ENCODE measurements at places on chromosomes 5 and 9.
A peak's percentile ranks its signal among the peaks of the same experiment; 100 is the strongest.

- no peak for DNase-seq
These were observed 12.9 kb downstream of the GLDC start for GRCh38 chr9:6632516-6633183.

GRCh38 chr9:137311171-137311985, 9.3 kb upstream of the NRARP start:
- no peak for DNase-seq

GRCh38 chr5:144333336-144333920, 162.8 kb downstream of the KCTD16 start:
- peak; percentile 69 for DNase-seq

DNA sequence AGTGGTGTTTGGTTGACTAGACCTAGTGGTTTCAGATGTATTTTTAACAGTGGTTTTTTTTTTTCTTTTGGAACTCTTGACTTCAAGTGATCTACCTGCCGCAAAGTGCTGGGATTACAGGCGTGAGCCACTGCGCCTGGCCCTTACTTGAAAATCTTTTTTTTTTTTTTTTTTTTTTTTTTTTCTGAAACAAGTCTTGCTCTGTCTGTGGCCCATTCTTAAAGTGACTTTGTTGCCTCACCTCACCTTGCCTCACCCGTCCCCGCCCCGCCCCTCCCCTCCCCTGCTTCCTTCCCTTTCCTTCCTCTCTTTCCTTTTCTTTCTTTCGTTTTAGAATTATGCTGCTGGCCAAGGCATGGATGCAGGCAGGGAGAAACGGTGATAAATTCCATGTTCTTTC, 26.0 kb downstream of the GPBP1 start:
- DNase-seq = no peak

DNA sequence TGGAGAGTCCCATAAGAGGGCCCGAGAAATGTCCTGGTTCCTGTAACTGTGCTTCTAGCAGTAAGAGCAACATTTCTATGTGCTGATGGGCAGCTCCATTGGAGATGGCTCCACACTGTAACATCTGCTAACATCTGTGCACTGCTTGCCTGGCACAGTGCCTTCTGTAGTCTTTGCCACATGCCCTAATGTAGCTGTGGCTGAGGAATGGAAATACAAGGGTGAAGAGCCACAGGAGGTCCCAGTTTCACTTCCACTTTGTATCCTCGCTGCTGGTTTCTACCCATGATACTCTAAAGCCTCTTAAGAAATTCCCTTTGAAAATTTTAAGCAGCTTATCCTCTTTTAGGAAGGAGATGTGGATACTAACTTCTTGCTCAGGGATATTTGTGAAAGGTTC, 97.4 kb downstream of the HOMER1 start:
- no peak for DNase-seq

GRCh38 chr5:1524481-1524798, 680 bp upstream of the LPCAT1 start:
- DNase-seq = no peak

- no peak for DNase-seq
These were observed 2.3 kb downstream of the NTRK2 start for GRCh38 chr9:84671586-84672521.

GRCh38 chr9:125732562-125732961, 14.6 kb upstream of the PBX3 start:
- DNase-seq = no peak

DNA sequence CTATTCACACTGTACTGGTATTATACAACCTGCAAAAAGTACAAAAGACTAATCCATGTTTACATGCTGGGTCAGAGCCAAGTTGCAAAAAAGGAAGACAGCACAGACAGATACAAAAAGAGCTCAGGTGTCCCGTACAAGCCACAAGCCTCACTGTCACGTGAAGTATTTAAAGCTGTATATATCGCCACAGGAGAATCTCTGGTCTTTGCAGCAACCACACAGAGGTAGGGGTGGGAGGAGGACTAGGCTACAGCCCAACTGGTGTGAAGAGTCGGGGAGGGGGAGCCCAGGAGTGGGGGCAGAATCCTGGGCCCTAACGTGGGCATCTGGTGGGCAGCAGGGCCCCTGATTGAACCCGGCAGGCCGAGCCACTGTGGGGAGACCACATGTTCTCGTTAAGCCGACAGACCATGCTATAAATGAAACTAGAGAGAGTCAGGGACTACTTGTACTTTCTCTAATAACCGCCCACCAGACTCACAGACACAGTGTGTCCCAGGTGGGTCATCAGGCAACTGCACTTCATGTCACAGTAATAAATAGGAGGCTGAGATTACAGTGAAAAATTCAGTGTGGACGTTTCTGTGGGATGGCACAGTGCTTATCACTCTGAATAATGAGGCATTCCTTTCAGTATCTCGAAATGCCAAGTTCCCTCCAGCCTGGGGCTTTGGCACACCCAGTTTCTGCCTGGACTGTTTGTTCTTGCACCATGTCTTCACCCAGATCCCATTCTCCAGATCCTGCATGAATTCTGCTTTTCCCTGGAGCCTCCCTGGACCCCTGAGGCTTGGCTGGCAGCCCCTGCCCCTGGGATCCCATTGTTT, 79.3 kb upstream of the SH3PXD2B start:
- no peak for DNase-seq

DNA sequence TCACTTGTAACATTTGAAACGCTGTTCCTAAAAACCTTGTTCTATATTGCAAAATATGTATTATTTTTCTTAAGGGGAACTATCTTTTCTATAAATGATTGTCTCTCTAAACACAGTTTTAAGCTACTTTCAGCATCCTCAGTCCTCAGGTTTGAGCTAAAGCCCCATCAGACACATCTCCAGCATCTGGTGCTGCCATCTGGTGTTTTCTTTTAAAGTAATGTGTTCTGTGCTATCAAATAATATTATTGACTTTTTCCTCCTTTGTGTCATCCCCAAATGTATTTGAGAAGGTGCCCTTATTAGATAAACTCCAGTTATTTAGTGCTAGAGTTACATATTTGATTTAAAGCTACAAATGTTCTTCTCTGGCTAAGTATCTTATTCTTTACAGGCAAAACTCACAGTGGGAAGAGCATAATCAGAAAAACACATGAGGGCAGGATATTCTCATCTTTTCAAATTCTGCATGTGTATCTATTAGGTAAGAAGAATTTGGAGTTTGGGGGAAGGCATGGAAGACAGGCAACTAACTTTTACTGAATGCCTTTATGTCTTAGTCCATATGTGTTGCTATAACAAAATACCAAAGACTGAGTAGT, 27.5 kb downstream of the ZNF474 start:
- DNase-seq = peak; percentile 24

DNA sequence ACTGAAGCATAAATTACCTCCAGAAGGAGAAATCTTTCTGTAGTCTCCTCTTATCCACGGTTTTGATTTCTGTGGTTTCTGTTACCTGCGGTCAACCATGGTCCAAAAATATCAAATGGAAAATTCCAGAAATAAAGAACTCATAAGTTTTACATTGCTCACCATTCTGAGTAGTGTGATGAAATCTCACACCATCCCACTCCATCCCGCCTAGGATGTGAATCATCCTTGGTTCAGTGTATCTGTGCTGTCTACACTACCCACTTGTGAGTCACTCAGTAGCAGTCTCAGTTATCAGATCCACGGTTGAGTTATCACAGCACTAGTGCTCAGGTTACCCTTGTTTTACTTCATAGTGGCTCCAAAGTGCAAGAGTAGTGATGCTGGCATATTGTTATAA, 371.2 kb downstream of the NFIB start:
- DNase-seq = no peak

- DNase-seq = no peak
These were observed 2095.5 kb upstream of the C9orf72 start for GRCh38 chr9:29668732-29669131.

- DNase-seq = no peak
These were observed 11.6 kb downstream of the NIPSNAP3B start for GRCh38 chr9:104775574-104775936.

- DNase-seq = no peak
These were observed 71.5 kb upstream of the EQTN start for GRCh38 chr9:27368316-27368985.

- DNase-seq = no peak
These were observed 112.4 kb downstream of the FSTL4 start for GRCh38 chr5:133499895-133500294.

DNA sequence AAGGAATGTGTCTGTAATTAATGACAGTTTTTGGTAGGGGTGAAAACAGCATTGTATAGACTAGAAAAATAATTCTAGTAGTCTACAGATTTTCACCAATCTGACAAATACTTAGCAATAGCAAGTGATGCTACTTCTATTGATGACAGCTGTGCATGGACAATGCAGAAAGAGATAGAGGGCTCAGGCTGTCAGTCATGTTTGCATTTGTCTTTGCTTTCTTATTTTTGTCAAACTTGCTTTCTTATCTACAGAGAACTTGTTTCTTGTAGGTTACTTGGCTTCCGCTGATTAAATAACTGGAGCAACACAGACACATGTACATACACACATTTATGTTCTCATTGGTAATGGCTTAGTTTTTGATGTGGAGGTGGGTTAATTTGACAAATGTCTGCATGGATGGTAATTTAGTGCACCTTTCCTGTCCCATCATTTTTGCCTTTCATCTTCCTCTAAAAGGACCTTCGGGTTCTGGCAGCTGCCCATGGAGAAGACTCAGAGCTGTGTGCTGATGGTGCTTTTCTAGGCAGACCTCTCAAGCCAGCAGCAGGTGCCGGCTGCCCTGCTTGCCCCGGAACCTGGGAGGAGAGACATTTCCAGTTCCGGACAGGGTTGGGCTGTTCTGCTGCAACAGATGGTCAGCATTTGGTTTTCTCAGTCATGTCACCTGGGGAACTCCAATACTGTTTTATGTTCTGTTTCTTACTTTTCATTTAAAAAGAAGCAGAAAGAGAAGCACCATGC, 28.8 kb downstream of the CAMK4 start:
- DNase-seq = no peak

DNA sequence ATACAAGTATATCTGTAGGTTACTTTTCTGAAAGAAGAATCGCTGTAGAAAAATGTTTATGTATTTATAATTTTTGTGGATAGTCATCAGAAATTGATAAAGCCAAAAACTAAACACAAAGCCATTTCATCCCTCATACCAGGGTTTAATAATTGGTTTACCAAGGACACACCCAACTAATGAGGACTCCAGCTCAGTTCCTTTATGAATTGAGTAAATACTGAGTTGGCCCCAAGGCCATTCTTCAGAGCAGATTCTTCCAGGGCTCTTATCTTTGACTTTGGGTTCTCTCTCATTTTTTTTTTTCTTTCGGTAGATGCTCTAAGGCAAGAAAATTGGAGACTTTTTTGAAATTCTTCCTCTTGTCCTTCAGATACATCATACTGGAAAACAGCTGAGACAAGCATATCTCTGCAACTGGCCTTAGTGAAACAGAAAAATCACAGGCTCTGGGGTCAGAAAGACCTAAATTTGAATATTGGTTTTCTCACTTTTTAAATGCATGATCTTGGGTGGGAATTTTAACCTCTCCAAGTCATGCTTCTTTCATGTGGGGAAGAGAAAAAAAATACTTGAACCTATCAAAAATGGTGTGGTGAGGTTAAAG, 401.8 kb downstream of the ARHGEF28 start:
- DNase-seq = no peak

- no peak for DNase-seq
These were observed 122.3 kb downstream of the MTRR start for GRCh38 chr5:7991125-7991821.

DNA sequence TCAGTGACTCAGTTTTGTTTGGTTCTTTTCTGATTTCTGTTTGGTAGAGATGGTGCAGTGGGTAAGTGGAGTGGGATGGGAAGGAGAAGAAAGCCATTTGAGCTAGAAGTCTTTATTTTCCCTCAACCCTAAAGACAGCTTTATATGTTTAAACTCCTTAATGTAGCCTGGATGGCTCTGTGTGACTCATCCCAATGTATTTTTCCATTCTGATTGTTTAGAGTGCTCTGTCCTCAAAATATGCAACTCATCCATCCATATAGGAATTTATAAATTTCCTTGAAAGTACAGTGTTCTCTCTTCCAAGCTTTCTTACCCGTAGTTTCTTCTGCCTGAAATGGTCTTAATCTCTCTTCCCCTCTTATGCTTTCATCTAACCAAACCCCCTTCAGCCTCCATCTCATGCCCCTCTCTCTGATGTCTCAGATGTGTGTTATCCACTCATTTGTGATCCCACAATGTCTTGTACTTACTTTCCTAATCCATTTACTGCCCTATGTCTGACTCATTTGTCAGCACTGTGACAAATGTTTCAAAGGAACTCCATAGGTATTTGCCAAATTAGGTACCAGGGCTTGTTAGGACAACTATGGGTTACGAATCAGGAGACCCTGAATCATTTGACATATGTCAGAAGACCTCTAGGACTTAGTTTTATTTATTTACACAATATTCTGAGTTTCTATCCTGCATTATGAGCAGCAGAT, 217.5 kb upstream of the SGCD start:
- no peak for DNase-seq

DNA sequence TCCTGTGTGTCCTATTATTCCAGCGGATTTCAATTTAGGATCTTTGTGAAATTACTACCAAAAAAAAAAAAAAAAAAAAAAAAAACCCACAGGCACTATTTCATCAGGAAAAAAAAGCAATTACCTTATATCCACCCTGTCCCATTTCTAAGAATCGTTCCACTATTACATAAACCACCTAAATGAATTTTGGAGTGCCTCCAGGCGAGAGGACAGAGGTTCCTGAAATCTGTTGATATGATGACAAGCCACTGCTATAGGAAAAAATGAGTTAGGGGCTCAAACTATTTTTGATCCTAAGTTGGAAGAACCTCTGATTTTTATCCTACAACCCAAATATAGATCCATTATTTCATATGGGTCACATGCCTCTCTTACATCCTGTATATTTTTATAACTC, 177.9 kb downstream of the GNAQ start:
- DNase-seq = no peak

GRCh38 chr9:122060481-122060880, 32.6 kb downstream of the TTLL11 start:
- no peak for DNase-seq

DNA sequence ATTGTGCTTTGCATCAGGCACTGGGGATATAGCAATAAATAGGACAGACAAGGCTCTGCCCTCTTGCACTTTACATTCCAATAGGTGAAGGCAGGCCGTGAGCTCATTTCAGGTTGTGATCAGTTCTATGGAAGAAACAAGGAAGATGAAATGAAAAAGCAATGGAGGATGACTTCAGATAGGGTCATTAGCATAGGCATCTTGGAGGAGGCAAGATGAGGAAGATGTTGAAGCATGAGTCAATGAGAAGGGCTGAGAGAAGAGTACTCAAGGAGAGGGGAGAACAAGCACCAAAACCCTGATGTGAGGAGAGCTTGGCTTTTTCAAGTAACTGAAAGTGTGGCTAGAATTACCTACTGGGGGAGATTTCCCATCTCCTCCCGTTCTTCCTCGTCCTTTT, 5.0 kb upstream of the SPARC start:
- no peak for DNase-seq

- no peak for DNase-seq
These were observed 754.0 kb upstream of the ADAMTS16 start for GRCh38 chr5:4386152-4386551.

DNA sequence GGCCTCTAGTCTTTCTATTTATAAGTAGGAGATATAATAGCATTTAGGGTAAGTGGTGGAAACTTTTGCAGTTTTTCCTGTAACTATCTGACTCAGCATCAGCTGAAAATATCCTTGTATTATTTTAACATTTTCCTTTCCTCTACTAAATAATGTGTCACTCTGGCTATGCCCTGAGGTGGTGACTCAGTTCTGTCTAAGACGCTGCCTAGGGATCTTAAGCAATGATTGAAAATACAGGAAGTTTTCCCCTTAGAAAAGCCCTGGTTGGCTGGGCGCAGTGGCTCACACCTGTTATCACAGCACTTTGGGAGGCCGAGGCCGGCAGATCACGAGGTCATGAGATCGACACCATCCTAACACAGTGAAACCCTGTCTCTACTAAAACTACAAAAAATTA, 9.3 kb upstream of the EDIL3 start:
- DNase-seq = no peak

- DNase-seq = no peak
These were observed 155.0 kb downstream of the NPR3 start for GRCh38 chr5:32866138-32866537.
